ENCODE measurements at places on chromosomes 12 and 14. TPM values are rescaled to one million over a fixed set of nuclear protein-coding genes. Genes with fewer than 3 reads are reported as not detected.

DCTN2 gene
- 69.7 TPM for total RNA-seq

EML5 gene
- total RNA-seq = 8.1 TPM

KRT6A gene
- not detected for total RNA-seq

CBLN3 gene
- total RNA-seq = 12.2 TPM

DNA sequence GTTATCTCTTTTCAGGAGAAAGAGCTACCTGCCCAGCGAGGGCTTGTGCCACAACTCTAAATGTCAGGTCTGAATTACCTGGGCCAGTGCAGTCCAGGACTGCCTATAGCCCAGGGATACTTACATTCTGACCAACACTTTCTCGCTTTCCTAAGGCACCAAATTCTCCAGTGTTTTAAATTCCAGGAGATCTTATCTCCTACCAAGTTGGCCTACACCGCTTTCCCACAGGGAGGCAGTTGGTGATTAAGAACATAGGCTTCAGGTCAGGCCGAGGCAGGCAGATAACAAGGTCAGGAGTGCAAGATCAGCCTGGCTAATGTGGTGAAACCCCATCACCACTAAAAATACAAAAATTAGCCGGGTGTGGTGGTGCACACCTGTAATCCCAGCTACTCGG lies 41.1 kb downstream of the RPS29 start:
- no peak for DNase-seq

DNA sequence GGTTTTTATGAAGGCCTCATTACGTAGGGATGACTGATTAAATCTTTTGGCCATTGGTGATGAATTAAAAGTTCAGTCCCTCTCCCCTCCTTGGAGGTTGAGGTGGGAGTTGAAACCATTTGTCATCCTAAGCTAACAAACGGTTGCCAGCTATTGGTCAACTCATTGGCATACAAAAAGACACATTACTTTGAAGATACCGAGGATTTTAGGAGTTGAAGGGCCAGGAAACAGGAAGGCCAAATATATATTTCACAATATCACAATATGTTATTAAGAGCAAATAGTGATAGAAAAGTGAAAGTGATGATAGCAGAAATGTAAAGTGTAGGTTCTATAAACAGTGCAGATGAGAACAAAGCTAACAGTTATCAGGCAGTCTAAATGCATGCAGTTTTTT lies 24.4 kb downstream of the RCOR1 start:
- DNase-seq = no peak

- no peak for DNase-seq
Measured at GRCh38 chr12:47757364-47757839, 1.3 kb downstream of the RAPGEF3 start.

- no peak for DNase-seq
Measured at GRCh38 chr12:15689751-15690191, 99.4 kb downstream of the EPS8 start.

DNA sequence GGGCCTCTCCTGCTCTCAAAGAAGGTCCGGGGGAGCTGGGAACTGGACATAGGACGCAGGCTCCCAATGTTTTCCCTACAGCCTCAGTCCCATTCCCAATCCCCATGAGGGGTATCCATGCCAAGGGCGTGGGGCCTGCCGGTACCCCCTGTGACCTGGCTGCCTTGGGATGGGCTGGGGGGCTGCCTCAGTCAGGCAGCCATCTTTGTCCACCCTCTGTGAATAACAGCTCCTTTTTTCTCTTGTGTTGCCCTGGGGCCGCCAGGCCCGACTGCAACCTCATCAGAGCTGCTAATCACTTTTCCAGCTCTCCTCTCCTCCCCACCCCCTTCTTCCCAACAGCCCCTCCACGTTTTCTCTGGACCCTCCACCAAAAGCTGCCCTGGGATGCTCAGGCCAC lies 11.2 kb downstream of the FIGNL2 start:
- no peak for DNase-seq

DNA sequence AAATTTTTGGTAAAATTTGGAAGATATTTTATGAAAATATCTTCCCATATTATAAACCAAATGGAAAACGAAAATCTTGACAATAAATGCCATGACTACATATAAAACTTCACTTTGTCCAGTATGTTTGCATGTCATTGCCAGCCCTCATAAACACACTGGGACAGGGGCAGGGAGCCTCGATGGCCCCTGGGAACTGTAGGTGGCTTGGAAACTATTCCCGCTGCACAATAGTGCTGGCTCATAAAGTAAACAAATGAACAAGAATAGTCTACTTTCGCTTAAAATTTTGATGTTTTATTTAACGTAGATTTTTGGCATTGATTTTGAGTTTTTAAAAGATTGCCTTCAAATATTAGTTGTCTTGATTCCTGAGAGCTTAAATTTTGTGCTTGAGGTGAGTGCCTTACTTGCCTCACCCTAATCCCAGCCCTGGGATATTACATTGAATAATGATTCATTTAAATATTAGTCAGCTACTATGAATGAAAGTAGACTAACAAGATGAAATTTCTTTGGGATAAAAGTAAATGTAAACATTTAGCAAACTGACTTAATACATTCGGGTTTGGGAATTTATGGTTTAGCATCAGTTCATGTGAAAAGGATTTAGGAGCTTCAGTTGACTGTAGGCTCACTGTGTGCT lies 74.0 kb upstream of the PKP2 start:
- DNase-seq = no peak

DNA sequence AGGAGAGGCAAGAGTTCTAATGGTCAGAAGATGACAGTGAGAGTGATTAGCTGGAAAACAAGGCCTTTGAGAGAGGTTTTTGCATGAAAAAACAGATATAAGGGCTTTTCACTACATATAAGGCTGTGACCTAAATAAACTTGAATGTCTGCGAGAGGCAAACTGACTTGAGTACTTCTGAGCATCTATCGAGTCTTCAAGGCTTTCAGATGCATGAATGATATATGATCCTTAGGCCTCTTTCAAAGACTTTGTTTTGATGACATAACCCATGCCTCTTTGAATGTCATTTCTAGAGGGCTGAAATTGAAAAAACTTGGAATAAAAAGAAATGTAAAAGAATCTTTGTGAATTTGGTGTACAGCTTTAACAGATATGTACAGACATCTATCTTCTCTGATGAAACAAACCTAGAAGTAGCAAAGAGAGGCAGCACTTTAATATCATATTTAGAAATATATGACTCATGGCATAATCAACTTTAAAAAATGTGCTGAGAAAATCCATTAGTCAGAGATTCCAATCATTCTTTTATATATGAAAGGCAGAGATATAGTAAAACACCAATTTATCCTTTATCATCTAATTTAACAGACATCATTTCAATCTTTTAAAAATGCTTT lies 72.6 kb downstream of the PPM1H start:
- DNase-seq = no peak

DNA sequence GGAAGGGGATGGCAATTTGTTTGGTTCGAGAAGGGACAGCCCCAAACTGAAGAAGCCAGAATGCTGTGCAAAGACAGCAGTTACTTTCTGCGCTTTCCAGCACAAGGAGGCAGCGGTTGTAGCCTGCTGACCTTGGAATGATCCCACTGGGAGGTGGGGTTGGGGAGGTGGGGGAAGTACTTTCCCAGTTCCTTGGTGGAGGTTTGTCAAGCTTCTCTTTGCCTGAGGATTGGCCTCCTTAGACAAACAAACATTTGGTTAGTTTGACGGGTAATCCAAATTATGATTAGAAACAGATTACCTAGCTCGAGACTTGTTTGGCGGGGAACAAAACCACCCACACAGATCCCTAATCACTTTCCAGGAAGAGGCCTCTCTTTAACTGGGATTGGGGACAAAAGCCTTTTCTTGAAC lies 79.1 kb upstream of the EGLN3 start:
- DNase-seq = no peak

- no peak for DNase-seq
Measured at GRCh38 chr12:49332441-49332861, 4.5 kb downstream of the C1QL4 start.

- DNase-seq = no peak
Measured at GRCh38 chr12:59240048-59240447, 319.7 kb upstream of the LRIG3 start.

DNA sequence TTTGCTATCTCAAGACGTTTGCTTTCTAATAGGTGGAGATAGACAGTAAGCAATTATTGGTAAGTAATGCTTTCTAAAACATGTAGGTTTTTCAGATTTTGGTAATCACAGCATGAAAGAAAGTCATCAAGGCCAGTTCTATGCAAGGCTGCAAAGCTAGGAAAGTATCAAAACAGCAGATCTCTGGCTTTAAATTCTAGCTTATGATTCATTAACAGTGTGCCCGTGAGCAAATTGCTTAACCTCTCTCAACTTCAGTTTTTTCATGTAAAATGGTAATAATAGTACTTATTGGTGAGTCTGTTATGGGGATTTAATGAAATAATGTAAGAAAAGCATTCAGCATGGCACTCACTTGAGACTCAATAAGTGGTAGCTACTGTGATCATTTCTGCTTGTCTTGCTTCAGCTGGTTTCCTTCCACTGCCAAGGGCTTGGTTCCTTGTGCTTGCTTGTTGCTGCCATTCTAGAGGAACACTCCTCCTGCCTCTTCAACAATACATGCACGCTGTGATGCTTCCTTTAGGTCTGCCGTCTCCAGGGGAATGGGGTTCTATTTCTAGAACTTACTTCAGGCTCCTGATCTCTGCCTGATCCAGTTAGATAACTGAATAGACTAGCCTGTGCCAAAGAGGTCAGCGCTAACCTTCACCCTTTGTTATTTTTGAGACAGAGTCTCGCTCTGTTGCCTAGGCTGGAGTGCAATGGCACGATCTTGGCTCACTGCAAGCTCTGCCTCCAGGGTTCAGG lies 88.4 kb downstream of the CAND1 start:
- no peak for DNase-seq

- DNase-seq = no peak
Measured at GRCh38 chr12:121196902-121197301, 13.0 kb upstream of the P2RX4 start.

- DNase-seq = no peak
Measured at GRCh38 chr14:24011051-24011450, 22.3 kb downstream of the DHRS4L2 start.
